Renal pelvis (tissue), 12 donors: ENCODE measurements at places on chromosomes 6 and 20. TPM values are rescaled to one million over a fixed set of nuclear protein-coding genes. Genes with fewer than 3 reads are reported as not detected.
A peak's percentile ranks its signal among the peaks of the same experiment; 100 is the strongest.

DNA sequence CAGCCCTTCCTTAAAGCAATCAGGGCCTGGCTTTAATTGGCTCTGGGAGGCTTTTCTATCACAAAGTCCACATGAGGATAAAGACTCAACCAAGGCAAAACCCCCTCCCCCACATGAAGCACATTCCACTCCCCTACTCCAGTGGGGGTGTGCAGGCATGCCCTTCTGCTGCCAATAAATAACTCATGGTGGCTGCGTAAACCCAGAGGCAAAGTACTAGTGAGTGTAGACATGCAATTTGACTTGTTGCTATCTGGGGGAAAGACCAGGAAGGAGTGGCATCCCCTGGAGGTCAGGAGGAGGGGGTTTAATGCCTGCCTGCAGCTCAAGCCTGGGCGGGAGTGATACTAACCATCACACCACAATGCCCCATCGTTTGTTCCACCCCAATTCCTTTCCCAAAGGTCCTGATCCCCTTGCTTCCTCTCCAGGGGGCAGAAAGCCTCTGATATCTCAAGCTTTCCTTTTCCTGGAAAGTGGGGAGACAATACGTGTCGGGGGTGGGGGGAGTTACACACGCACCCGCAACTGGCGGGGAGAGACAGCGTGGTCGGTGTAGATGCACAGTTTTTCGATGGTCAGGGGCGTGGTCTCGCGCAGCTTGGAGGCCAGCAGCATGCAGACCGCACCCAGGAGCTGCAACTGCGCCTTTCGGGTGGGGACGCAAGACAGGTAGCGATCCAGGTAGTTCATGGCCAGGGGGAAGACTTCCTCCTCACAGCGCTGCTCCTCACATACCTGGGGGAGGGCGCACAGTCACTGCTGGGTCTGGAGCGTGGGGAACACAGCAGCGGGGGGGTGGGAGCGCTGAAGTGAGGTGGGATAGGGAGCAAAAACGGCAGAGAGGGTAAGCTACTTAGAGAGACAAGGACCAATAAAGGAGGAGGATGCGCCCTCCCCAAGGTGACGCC lies 1.5 kb downstream of the CCND3 start:
- DNase-seq: no peak

DNA sequence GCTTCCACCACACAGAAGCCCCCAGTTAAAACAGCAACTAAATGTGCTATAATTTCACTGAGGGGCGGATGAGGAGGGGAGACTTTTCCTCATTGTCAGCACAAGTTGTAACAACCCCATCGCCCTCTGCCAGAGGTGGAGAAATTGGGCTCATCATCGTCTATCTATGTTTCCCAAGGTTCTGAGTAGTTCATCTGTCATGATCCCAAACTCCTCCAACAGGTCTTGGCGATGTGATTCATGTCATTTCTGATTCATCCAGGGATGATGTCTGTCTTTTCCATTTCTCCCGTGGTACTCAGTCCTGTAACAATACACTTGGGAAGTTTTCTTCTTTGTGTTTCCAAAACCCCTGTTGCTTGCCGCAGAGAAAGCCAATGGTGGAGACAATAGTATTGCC lies 51.0 kb downstream of the TFAP2A start:
- DNase-seq: no peak

DNA sequence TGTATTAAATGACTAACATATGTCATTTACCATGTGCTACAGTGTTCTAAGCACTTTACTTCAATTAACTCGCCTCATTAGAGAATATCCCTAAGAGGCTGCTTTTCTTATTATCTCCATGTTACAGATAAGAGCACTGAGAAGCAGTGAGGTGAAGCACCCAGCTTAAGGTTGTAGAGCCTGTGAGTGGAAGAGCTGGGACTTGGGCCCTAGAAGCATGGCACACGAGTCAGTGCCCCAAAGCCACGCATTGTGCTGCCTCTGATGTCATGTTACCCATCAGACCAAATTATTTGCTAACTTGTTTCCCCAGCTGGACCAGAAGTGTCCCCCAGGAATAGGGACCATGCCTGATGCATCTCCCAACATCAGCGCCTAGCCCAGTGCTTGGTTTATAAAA lies 34.1 kb downstream of the POFUT1 start:
- DNase-seq: no peak

DNA sequence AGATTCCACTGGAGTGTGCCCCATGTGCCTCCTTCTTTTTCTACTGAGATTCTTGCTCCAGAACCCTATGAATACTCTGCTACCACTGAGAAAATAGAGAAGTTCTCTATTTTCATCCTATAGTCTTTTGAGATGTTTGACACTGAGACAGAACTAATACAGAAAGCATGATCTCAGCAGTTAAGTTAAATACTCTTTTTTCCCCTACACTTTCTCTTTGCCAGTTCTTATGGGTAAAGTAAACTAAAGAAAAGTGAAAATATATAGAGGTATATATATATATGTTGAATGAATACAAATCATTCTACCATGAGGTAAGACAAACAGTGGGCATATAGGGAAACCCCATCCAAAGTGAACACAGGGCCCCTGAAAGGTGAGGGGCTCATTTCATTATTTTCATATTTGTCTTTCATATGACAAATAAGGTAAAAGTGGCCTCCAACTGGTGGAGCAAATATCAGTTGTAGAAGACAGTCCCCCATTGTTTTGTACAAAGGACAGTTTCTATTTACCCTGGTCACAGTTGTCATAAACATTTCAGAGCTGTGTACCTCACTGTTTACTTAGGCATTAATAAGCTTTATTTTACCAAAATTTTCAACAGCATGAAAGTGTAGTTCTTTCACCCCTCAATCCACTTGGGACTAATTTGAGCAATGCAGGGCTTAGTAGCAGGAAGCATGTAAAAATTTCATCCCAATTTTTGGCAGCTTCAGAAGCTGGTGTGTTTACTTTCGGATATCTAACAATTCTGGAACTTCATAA lies 188.3 kb upstream of the MARCKS start:
- peak; percentile 37 for DNase-seq

DNA sequence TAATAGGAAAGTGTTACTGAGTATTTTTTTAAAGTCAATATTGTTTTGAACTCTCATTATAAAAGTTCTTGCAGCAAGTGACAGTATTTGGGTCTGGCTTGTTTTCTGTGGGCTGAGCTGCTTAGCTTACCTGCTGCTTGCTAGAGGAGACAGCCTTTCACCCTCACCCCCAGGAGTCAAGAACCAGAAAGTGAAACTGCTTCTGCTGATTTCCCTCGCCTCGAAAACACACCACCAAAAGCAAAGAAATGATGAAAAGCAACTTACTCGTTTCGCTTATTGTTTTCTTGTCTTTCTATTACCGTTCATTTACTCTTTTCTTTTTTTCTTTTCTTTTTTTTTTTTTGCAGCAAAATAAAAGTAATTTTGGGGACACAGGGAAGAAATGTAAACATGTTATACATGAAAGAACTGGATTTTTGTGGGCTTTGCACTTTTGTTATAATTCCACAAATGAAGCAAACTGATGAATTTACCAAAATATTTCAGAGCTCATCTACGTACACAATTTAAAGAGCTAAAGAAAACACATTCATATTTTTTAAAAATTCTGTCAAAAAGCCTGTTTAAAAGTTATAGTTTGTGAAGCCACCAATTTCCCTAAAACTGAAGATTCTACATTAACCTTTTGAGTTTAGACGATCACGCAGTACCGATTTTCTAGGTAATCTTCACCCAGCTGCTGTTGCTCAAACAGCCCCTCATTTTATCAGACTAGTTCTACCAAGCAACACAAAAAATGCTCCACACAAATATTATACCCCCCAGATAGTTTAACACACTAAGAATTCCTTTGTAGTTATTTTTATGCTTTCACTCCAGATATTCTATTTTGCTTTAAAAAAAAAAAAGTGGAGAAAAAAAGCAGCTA lies 1.7 kb downstream of the SCML4 start:
- DNase-seq: no peak

DNA sequence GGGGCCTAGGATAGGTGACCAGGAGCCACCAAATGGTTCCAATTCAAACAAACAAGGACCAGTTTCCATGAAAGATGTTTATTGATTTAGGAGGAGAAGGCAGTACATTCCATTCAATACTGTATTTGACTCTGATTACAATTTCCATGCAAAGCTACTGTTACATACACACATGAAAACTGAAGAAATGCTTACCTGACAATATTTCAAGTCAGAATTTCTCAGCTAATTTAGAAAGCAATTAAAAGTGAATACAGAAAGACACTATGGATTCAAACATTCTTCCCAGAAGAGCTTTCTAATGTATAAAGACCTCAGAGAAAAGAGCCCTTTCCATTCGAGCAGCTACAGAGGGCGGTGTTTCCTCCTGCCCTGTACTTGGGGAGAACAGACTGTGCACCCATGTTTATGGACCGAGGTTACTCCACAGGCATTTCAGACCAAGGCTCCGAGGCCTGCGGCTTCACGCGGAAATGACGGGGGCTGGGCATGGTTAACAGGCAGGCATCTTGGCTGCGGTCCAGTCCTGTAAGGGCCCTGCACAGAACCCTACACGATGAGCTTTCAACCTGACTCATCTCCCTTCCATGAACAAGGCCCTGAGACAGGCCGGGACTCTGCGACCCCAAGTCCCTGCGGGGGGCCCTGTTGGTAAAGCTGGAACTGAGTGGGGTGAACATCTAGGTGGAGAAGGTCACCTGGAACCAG lies 25.7 kb upstream of the TCFL5 start:
- DNase-seq: no peak

The PLN gene
- polyA plus RNA-seq: 3.5 TPM

The KIAA1755 gene
- 2.8 TPM for polyA plus RNA-seq

The SSTR4 gene
- not detected for polyA plus RNA-seq

The LGSN gene
- polyA plus RNA-seq: 0.43 TPM
